ENCODE measurements at places on chromosomes 12 and 14.

DNA sequence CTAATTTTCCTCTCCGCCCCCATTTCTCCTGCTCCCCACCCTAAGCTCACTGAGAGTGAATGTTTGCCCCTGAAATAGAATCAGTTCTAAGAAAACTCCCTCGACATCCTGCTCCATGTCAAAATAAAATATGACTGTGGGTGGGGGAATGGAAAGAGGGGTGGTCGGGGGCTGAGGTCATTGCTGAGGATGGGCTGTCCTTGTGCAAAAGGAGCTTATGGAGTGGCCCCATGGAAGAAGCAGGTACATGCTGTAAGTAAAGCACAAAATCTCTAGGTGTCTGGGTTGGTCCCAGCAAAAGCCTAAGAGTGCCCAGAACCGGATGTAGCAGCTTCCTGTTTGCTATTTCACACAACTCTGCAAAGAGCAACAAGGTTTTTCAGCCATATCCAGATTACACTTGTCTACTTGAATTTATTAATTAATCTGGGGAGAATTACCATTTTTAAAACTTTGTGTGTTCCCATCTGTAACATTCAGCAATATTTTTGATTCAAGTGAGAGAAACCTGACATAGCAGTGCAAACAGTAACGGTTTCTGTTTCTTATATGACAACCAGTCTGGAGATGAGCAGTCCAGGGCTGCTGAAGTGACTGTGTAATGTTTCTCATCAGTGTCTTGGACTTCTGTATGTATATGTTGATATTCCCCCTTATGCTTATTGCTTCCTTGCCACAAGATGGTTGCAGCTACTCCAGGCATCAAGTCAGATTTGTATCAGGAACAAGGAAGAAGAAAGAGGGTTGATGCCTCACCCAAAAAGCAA is 40.4 kb upstream of the GZMB start:
- DNase-seq: no peak

DNA sequence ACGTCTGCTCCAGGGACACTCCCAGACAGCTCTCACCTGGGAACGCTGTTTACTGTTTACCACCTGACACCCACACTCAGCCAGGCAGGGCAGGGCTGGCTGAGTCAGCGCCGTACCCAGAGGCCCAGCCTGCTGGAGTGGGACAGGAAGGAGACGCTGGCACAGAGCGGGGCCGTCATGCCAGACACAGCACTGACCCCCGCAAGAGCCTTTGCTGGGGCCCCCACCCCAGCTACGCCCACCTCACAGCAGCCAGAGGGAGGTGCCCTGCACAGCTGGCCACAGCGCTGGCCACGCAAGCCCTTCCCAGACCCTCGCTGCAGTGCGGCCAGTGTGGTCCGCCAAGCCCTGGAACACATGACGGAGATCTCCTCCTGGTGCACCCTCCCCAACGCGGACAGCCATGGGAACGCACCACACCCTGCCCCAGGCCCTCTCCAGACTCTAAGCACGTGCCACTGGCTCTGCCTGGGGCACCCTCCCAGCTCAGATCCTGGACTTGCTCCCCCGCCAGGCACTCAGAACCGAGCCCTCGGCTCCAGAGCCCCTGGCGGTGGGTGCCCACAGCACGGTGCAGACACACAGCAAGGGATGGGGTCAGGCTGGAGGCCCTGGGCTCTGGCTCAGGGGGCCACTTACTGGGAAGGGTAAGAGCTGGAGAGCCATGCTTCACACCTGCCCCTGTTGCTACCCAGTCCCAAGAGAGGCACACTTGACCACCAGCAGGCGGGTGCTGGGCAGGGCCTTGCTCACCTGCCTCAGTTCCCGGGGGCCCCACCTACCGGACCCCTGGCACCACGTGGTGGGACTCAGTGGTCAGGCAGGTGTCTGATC is 5.7 kb downstream of the AHNAK2 start:
- no peak for DNase-seq

DNA sequence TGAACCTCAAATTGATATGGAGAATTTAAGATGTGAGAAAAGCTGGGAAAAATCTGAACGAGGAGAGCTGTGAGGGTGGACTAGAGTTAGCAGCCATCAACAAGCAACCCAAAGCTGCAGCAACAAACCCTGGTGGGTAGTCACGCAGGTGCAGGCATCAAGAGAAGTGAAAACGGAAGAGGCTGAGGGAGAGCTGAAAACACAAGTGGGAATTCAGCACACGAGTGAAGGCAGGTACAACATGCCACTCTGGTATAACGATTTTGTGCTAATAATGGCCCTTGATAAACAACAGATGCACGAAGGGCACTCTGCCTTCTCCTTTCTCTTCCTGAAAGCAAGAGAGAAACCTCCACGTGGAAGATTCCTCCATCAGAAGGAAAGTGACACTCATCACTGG is 11.5 kb downstream of the TCL1B start:
- DNase-seq: no peak

- no peak for DNase-seq
Measured at GRCh38 chr14:39217214-39217879, 16.4 kb upstream of the MIA2 start.

GRCh38 chr12:132623072-132623869 is 4.7 kb downstream of the P2RX2 start:
- no peak for DNase-seq
